ENCODE measurements at places on chromosomes 16 and 17.

GRCh38 chr17:45298546-45299285 lies 18.1 kb downstream of the MAP3K14 start:
- DNase-seq, result no peak

DNA sequence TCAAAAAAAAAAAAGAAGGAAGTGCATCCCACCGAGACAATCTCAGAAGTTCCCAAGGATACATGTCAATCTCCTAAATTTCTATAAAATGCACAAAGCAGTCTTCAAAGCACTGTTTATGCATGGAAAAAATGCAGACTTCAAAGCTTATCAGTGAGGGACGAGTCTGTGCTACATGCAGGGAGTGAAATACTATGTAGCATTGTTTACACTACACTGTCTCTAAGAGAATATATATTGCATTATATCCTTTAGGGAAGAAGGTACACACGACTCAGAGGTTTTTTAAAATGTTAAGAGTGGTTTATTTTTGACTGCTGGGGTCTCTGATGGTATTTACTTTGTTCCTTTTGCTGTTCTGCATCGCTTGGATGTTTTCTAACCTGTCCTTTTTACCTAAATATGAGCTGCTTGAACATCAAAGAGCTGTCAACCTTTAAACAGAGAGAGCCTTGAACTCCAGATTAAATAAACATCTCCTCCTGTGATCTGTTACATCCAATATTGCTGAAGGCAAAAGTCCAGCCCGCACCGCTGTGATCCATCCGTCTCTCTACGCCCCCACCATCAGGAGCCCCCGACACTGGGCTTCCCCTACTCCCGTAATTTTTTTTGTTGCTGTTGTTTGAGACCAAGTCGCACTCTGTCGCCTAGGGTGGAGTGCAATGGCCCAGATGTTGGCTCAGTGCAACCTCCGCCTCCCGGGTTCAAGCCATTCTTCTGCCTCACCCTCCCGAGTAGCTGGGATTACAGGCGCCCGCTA lies 1.4 kb downstream of the FBXO31 start:
- DNase-seq, result no peak

GRCh38 chr17:72117535-72118334 lies 3.1 kb upstream of the SOX9 start:
- no peak for DNase-seq

GRCh38 chr16:30761427-30761927 lies 385 bp downstream of the CFAP119 start:
- DNase-seq, result no peak

DNA sequence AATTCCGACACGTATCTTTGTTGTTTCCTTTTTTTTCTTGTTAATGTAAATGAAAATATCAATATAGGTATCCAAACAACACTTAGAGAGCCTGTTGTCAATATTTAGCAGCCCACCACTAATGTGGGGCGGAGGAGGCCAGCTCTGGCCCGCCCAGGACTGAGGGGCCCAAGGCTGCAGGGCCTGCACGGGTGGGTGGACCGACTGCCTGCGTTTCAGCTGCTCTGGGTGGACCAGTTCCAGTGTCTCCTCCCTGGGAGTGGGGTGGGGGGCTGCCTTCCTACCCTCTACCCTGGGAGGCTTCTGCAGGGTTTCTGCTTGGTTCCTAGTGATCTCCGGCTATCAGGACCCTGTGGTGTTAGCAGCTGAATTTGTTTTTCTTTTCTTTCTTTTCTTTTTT lies 15.9 kb upstream of the ADGRG1 start:
- DNase-seq, result no peak
